Lower leg skin (tissue), 4 donors: ENCODE measurements at places on chromosomes 3 and 15.
A peak's percentile ranks its signal among the peaks of the same experiment; 100 is the strongest.

- peak; percentile 39 for DNase-seq
Observed at GRCh38 chr3:46693038-46693891, at the start of gene ALS2CL. Gene ALS2CL (minus strand): TSS chr3:46693679. CDS start chr3:46689440, 4,239 bp downstream.

DNA sequence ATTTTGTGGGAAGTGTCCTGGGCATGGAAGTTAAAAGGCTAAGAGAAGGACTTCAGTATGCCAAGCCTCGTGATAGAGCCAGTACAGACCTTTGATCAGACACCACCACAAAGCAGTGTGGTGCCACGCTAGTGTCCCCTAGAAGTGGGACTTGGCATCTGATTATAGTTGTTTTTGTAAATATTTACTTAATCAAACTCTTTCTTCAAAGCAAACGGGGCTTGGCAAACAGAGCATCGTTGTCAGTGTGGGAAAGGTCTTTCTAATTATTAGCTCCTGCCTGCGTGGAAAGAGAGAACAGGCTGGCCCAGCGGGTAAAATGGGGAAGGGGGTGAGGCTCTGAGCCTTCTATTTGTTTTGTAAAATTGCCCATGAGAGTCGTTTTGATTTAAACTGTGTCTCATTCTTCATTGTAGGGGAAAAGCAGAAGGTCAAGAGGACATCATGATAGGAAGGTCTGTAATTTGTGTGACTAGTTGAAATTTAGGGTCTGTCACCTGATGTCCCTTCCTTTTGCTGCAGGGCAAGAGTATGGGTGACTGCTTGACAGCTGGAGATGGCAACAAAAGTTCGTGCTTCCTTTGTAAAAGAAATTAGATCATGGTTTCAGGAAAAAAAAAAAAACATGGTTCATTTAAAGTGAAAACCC lies 105.0 kb downstream of the IQCH start:
- no peak for DNase-seq

- no peak for DNase-seq
Observed at GRCh38 chr3:57230006-57230405, 2.5 kb downstream of the APPL1 start.

DNA sequence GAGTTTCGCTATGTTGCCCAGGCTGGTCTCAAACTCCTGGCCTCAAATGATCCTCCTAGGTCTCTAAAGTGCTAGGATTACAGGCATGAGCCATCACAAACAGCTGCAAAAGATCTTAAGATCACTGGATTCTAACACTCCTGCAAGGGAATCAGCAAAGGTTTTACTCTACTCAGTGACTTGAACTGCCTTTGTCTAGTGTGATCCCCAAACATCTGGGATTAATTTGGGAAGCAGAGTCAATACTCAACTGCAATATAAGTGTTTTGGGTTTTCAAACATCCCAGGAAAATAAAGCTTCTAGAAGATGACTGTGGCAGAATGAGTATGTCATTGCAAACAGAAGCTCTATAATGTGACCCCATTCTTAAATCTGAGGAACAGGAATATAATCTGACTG lies 7.2 kb downstream of the SPG21 start:
- DNase-seq: no peak

GRCh38 chr3:14134291-14134690 lies 9.4 kb downstream of the TMEM43 start:
- DNase-seq: no peak

- no peak for DNase-seq
Observed at GRCh38 chr15:57255751-57256341, 120.5 kb upstream of the CGNL1 start.

DNA sequence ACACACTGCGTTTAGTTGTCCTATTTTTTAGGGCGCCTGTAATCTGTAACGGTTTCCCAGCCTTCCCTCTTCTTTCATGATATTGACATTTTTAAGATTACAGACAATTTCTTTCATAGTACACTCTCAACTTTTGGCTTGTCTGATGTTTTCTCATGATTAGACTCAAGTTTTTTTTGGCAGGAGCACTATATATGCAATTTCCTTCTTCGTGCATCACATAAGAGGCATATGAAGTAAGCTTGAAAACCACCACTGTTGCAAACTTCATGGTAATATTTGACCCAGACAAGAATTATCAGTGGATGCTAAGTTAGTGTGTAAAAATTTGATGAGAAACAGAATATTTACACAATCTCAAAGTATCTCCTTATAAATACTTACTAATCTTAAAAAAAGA lies 119.2 kb upstream of the CMC1 start:
- DNase-seq: no peak

GRCh38 chr3:43792904-43793303 lies 102.2 kb downstream of the ABHD5 start:
- DNase-seq: no peak

GRCh38 chr15:93438310-93438709 lies 349.3 kb upstream of the RGMA start:
- no peak for DNase-seq

- DNase-seq: no peak
Observed at GRCh38 chr15:92627014-92627413, 28.6 kb downstream of the FAM174B start.

- peak; percentile 42 for DNase-seq
Observed at GRCh38 chr15:101038327-101039003, 119.3 kb downstream of the LRRK1 start.

DNA sequence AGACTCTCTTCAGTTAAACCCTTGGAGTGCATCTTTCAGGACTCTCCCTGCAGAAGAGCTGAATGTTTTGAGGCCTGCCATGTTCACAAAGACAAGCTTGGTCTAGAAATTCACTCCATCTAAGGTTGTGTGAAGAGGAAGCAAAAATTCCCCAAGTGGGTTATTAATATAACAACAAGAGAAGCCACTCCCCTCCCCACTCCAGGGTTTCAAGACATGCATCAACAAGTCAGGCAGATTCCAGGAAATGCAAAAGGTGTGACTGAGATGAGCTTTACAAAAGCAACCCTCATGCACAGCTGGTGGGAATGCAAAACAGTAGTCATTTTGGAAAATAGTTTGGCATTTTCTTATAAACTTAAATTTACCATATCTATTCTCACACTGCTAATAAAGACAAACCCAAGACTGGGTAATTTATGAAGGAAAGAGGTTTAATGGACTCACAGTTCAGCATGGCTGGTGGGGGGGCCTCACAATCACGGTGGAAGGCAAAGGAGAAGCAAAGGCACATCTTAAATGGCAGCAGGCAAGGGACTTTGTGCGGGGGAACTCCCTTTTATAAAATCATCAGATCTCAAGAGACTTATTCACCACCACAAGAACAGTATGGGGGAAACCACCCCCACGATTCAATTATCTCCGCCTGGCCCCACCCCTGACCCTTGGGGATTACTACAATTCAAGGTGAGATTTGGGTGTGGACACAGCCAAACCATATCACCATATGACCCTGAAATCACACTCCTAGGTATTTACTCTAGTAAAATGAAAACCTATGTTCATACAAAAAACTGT lies 31.3 kb downstream of the TARS3 start:
- DNase-seq: peak; percentile 23

DNA sequence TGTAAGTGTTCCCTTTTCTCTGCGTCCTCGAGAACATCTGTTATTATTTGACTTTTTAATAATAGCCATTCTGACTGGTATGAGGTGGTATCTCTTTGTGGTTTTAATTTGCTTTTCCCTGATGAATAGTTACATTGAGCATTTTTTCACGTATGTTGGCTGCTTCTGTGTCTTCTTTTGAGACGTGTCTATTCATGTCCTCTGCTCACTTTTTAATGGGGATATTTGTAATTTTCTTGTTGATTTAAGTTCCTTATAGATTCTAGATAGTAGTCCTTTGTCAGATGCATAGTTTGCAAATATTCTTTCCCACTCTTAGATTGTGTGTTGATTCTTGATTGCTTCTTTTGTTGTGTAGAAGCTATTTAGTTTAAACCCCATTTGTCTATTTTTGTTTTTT lies 179.2 kb downstream of the DOCK3 start:
- DNase-seq: no peak

DNA sequence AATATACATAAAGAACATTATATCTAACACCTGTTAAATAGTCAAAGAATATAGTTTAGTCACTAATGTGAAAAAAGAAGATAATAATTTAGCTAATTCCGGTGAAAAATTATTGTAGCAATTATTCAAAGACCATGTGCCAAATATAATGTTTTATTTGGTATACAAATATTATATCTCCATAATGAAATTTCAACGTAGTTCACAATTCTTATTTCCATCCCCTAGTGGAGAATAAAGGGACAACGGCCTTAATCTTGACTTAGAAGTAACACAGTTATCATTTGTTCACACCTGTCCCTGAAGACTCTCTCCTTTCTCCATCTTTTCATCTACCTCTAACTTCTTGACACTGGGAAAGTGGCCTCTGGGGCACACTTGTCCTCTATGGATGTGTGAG lies 213.4 kb downstream of the ERC2 start:
- DNase-seq: no peak

DNA sequence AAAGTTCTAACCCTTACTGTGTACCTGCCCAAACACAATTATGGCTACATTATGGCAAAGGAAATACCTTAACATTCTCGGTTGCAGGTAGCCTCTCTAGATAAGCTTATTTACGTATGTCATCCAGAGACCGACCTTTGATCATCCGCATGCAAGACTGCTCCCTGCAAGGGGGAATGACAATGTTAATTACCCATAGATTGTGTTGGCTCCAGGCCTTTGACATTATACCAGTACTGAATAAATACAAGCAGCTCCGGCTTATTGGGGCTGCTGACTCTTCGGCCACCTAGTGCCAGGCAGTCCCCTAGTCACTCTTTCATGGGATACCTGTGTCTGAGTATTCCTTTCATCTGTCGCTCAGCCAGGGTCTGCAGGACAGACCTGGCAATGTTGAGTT lies 223.5 kb downstream of the DTWD1 start:
- DNase-seq: no peak

GRCh38 chr15:38991126-38991525 lies 426.5 kb upstream of the RASGRP1 start:
- no peak for DNase-seq

DNA sequence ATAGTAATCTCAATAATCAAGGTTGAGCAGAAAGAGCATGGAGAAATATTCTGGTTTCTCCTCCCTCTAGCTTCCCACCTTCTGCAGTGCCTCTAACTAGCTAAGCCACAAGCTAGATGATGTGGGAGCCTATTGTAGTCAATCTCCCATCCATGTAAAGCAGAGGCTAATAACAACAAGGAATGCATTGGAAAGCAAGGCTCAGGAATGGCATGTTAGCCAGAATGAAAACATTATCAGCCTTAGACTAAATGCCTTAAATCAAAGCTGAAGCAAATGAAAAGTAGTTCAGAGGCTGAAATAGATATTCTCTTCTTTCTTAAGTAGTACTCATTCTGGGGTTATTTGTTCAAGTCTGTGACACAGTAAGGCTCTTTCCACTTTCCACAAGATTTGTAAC lies 350.3 kb upstream of the DPPA4 start:
- no peak for DNase-seq

DNA sequence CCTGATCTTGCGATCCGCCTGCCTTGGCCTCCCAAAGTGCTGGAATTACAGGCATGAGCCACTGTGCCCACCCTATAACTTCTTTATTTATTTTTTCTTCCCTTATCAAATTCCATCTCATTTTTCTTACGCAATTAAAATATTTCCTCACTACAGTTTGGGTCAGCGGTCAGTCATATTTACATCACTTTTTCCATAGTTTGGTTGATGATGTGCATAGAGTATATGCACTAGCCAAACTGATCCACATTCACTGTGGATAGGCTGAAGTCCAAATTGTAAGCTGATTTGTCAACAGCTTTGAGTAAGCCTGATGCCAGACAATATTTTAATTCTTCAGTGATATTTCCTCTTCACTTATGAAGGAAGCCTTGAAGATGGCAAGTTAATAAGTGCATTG lies 256.3 kb downstream of the TIGIT start:
- no peak for DNase-seq

GRCh38 chr3:114223143-114223542 lies 14.2 kb downstream of the ZNF80 start:
- no peak for DNase-seq

GRCh38 chr15:63953524-63953923 lies 92.8 kb downstream of the DAPK2 start:
- DNase-seq: no peak
